GM23338 (cell line): ENCODE measurements at places on chromosomes 4 and X.

GRCh38 chr4:30716681-30717207 lies 3.4 kb upstream of the PCDH7 start:
- peak; percentile 57 for DNase-seq

DNA sequence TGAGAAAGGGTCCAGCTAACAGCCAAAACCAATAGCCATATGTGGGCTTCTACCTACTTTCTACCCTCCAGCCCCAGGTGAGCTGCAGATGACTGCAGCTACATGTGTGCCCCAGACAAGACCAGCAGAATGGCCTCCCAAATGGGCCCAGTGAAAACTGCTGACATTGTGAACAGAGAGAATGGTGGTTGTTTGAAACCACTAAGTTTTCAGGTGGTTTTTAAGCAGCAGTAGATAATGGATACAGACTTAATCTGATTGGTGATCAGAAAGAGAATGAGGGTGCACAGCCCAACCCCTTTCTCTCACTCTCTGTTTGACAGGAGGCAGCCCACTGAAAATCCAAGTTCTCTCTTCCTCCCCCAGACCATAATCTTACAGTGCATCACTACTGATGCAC lies 42.5 kb upstream of the BBS12 start:
- DNase-seq, result no peak

- no peak for DNase-seq
Measured at GRCh38 chr4:5217421-5217820, 166.1 kb downstream of the STK32B start.

GRCh38 chr4:54668014-54668611 lies 10.4 kb downstream of the KIT start:
- DNase-seq, result peak; percentile 27

DNA sequence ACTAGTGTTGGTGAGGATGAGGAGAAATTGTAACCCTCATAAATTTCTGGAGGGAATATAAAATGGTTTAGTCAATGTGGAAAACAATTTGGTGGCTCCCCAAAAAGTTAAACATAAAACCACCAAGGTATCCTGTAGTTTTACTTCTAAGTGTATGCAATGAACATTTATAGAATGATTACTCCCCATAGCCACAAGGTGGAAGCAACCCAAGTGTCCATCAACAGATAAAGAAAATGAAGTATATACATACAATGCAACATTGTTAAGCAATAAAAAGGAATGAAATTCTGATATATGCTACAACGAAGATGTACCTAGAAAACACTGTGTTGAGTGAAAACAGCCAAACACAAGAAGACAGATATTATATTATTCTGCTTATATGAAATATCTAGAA lies 569.1 kb upstream of the GRID2 start:
- DNase-seq, result no peak

- DNase-seq, result no peak
Measured at GRCh38 chr4:53105313-53105712, 243.2 kb downstream of the RASL11B start.

DNA sequence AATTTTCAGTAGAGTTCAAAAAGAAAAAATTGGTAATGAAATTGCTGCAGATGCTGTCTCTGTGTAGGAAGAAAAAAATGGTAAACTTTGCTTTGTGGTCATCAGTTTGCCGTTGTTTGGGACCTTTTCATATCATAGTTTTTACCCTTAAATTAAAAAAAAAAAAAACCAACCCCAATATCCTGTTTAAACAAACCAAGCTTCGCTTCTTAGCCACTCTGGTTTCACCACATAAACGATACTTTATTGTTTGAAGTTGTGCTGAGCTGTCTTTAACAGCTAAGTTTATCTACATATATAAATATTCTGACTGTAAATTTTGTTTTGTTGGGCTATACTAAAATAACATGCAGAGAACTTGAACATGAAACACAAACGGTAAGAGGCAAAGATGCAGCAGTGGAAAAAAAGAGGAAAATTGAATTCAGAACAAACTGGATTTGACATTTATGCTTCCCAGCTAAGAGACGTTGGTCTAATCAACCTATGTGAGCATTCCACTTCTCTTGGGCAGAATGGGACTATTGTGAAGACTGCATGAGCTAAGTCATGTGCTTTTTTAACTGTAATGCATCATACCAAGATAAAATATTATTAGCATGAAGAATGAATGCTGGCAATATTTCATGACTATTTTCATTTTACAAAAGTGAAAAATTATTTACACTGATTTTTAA lies 15.7 kb upstream of the H2AZ1 start:
- DNase-seq, result no peak

DNA sequence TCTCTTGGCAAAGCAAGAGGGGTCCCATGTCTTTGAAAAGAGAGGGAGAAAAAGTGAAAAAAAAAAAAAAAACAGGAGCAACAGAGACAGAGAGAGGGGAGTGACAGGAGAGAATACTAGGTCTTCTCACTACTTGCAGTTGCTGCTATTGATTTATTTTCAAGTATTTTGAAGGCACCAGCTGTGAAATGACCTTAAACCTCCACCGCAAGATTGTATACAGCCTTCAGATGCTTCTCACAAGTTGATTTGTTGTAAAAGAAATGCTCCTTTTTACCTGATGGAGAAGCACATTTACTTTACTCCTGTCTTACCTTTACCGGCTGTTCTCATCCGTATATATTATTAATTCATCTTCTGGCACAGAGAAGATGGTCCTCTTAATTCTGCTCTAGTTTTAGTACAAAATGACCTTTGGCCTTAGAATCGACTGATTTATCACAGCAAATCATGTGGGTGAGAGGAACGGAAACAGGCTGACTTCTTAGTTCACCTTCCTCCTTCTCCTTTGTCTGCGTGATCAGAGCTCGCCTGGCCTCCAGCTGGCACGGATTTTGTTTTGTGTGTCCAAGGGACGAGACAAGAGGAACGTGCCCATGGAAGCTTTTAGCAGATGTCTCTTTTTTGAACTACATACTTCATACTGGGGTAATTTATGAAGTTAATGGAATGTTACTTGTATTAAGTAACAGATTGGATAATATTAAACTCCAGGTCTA lies 82.4 kb upstream of the PACRGL start:
- no peak for DNase-seq

- no peak for DNase-seq
Measured at GRCh38 chrX:7143941-7144525, 3.5 kb upstream of the STS start.

DNA sequence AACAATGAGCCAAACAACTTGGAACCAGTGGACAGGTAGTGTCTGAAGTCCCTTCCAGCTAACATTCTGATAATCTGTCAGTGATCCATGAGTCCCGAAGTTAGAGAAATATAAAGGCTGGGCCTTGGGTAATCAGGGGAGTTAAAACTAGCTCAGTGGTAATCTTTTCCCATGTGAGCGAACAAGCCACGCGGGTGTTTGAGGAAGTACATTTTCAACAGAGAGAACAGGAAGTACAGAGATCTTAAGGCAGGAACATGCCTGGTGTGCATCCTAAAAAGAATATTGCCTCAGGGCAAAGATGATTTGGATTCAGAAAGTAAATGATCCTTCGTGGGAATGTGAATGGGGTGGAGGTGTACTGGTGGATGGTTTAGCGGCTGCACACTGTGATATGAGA lies 42.9 kb downstream of the FNIP2 start:
- DNase-seq, result no peak
